ENCODE measurements at places on chromosomes 11 and 22.

- no peak for DNase-seq
These were observed 365.0 kb upstream of the FAT3 start for GRCh38 chr11:91859666-91860065.

- DNase-seq: no peak
These were observed 58.2 kb downstream of the WNT7B start for GRCh38 chr22:45918459-45919370.

DNA sequence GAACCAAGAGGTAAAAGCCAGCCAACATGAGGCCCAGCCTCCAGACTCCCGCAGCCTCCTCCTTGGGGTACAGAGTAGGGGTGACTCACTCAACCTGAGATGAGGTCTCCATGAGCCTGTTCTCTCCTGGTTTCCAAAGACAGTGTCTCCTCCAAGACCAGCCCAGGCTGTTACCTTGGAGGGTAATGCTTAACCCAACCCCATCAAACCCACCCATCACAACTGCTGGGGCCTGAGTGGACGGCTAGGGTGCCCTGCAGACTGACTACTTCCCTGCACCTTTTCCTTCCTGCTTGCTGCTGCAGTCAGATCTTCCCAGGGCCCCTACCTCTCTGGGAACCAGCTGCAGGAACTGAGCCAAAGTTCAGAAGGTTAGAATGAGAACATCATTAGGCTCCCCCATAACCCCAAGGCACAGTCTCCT, 5.1 kb upstream of the NOL12 start:
- no peak for DNase-seq

DNA sequence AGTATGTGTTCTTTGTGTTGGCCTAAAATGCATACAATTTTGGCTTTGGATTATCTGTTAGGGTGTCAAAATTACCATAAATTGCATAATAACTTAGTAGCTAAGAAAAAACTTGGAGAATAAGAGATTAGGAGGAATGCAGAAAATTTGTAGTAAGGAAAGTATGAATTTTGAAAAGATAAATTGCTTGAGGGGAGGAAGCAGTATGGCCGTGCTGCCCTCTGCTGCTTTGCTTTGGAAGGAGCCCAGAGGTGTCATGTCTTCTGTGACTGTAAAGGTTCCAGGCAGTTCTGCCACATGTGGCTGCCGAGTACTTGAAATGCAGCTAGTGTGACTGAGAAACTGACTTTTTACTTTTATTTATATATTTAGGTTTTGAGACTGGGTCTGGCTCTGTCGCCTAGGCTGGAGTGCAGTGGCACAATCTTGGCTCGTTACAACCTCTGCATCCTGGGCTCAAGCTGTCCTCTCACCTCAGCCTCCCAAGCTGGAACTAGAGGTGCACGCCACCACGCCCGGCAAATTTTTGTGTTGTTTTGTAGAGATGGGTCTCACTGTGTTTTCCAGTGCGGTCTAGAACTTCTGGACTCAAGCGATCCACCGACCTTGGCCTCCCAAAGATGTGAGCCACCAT, 1.8 kb downstream of the ADSL start:
- DNase-seq: no peak

DNA sequence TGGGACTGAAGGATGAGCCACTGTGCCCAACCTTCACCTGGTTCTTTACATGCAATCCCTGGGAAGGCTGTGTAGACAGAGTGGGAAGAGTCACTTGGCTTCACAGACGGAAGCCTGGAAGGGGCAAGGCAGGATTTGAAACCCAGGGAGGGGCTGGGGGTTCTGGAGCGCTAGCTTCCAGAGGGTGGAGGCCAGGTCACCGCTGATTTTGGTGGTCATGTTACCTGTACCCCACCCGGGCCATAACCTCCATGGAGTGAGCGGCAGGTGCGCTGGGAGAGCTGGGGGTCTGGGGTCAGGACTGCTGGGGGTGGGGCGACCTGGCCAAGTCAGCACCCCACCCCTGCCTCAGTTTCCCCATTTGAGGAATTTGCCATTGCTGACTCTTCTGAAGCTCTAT, 38.3 kb downstream of the PDGFB start:
- no peak for DNase-seq

GRCh38 chr11:56917708-56918400, 70.9 kb upstream of the OR5AK2 start:
- DNase-seq: no peak

DNA sequence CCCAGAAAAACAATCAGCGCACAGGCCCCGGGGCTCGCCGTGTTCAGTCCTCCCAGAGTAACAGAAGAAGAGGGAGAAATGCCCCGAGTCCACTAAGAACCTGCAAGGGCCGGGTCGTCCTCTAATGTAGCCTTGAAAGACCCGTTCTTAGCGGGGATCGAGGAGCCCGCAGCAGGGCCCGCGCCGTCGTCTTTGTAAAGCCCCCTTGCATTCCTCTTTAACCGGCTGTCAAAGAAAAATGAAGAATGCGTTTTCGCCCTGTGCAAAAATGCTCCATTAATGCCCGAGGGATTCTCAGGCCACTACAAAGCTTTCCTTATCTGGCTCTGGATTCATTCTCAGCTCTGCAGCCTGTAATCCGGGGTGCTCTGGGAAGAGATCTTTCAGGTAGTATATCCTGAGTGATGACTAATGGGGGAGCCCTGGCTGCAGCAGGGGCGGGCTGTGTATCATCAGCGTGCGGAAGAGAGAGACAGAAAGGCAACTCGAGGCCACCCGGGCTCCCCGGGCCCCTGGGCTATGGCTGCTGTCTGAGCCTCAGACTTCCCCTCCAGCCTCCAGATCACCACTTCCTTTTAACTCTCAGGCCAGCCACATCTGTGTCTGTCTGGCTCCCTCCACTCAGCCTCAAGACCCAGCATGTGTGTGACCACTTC, 78.2 kb downstream of the FBLN1 start:
- DNase-seq: no peak
